ENCODE measurements at places on chromosomes 1 and 21. TPM values are rescaled to one million over a fixed set of nuclear protein-coding genes. Genes with fewer than 3 reads are reported as not detected.

Gene UTS2
- total RNA-seq = not detected

Gene LIN28A
- total RNA-seq = not detected

Gene LPAR3
- 0.16 TPM for total RNA-seq

Gene SERPINC1
- total RNA-seq = not detected

Gene LINGO4
- not detected for total RNA-seq

Gene FOXD2
- 0.49 TPM for total RNA-seq

Gene RNPC3
- 5.3 TPM for total RNA-seq

Gene KISS1
- total RNA-seq = 0.85 TPM

Gene NTMT2
- not detected for total RNA-seq

Gene LAMC1
- 108 TPM for total RNA-seq

Gene PRKACB
- total RNA-seq = 5.7 TPM

Gene OR2T5
- not detected for total RNA-seq

Gene CGN
- 1.8 TPM for total RNA-seq
